Mesothelial cell of epicardium (in vitro differentiated cells): ENCODE measurements at places on chromosomes 12 and 14. TPM values are rescaled to one million over a fixed set of nuclear protein-coding genes. Genes with fewer than 3 reads are reported as not detected.

GRCh38 chr12:42790761-42791151 is 201.2 kb upstream of the PRICKLE1 start:
- DNase-seq, result no peak
- no peaks in the 10 kb centered on the region for H3K36me3 ChIP-seq
- H3K27me3 ChIP-seq, result no peaks in the 10 kb centered on the region
- H3K4me3 ChIP-seq, result no peak overlapping the region
- peaks cover 45% of the 10 kb centered on the region for H3K4me1 ChIP-seq

Gene CCND2
- total RNA-seq, result 393 to 412 TPM (median 404 TPM) in 3 replicates

DNA sequence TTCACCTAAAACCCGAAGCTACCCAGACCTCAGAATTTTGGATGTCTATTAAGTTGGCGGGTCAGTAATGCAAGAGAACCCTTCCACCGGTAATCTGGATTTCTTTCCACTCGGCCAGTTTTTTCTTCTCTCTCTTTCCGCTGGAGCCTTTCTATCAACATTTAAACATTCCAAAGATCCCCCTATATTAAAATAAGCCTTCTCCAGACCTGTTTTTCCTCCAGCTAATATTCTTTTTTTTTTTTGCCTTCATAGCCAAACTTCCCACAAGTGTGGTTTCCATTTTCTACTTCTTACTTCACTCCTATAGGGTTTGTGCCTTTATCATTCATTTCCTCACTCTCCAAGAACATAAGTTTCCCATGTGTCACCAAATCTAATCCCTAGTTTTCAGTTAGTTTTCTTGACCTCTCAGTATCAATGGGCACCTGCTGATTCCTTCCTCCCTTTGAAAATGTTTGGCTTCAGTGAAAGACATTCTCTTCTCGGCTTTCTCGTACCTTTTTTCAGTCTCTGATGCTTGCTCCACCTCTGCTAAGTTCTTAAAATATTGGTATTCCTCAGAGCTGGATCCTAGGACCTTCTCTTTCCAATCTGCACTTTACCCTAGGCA is 583 bp upstream of the SDR39U1 start:
- no peaks in the 10 kb centered on the region for H3K27me3 ChIP-seq
- H3K36me3 ChIP-seq, result peaks cover 28% of the 10 kb centered on the region
- no peak for DNase-seq
- peak overlapping the region; percentile 88 for H3K4me3 ChIP-seq
- peaks cover 17% of the 10 kb centered on the region for H3K4me1 ChIP-seq

GRCh38 chr12:52873832-52874572 is 25.2 kb upstream of the KRT78 start:
- DNase-seq, result peak; percentile 73
- H3K27me3 ChIP-seq, result peaks cover 4% of the 10 kb centered on the region
- peak overlapping the region; percentile 61 for H3K4me3 ChIP-seq

Gene RNASE4
- total RNA-seq, result 4.6 to 6.2 TPM (median 5.3 TPM) in 3 replicates

Gene GLI1
- 6.0 to 10.1 TPM (median 8.4 TPM) in 3 replicates for total RNA-seq

Gene CPNE6
- total RNA-seq, result not detected in 3 replicates

GRCh38 chr14:99678198-99678597 is 5.9 kb upstream of the CYP46A1 start:
- H3K27me3 ChIP-seq, result peaks cover 1% of the 10 kb centered on the region
- no peak for DNase-seq
- H3K4me3 ChIP-seq, result no peak overlapping the region

GRCh38 chr14:100653409-100653808 is 66.2 kb upstream of the BEGAIN start:
- no peaks in the 10 kb centered on the region for H3K4me1 ChIP-seq
- no peak overlapping the region for H3K4me3 ChIP-seq
- no peak for DNase-seq
- H3K36me3 ChIP-seq, result no peaks in the 10 kb centered on the region
- peaks cover 24% of the 10 kb centered on the region for H3K27me3 ChIP-seq
